AG04449 (cell line): ENCODE measurements at places on chromosomes 3 and 15.

DNA sequence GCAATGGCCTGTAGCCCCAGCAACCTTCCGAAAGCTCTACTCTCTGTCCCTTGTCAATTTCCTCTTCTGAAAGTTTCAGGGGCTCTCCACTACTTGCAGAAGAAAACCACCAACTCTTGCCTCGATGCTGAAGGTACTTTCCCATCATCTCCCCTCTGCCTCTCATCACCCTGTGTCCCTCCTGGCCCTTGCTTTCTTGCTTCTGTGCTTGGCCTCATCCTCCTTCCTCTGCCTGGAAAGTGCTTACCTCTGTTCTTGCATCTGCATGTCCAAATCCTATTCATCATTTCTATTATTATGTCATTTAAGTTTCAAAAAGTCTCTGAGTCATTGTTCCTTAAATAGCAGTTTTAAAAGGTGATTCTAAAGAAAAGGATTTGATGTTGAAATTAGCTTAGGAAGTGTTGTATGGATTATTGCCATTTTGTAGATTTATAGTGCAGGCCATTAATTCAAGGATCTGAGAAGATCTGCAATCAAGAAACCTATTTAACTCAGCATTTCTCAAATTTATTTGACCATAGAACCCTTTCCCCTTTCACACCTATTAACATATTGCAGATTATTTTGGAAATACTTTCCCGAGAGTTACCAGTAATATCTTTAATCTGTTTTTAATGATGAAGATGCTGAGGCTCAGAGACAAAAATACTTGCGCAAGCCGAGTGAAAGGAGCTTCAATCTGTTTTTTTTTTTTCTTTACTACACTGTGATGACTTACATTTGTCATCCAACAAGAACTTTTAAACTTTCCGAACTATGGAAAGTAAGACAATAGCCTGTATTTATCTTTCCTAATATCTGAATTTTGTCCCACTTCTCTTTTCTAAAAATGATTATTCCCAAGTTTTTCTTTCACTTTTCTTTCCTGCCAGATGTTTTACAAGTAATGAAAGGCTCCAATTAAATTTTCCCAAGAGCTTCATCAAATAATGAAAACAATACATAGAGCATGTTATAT lies 22.3 kb upstream of the CFAP161 start:
- no peak for DNase-seq

GRCh38 chr3:197025736-197026480 lies 3.7 kb downstream of the MELTF start:
- DNase-seq = no peak

GRCh38 chr15:82900511-82901060 lies 51.9 kb downstream of the HOMER2 start:
- no peak for DNase-seq

GRCh38 chr3:52128118-52128683 lies 26.0 kb downstream of the POC1A start:
- no peak for DNase-seq

GRCh38 chr3:79822076-79822475 lies 54.3 kb upstream of the ROBO1 start:
- no peak for DNase-seq
